ENCODE measurements at places on chromosomes 16 and 17.

- no peak for DNase-seq
Measured at GRCh38 chr16:48335961-48336360, 49.3 kb downstream of the SIAH1 start.

GRCh38 chr17:80882926-80883685 is 108.5 kb upstream of the CHMP6 start:
- no peak for DNase-seq

DNA sequence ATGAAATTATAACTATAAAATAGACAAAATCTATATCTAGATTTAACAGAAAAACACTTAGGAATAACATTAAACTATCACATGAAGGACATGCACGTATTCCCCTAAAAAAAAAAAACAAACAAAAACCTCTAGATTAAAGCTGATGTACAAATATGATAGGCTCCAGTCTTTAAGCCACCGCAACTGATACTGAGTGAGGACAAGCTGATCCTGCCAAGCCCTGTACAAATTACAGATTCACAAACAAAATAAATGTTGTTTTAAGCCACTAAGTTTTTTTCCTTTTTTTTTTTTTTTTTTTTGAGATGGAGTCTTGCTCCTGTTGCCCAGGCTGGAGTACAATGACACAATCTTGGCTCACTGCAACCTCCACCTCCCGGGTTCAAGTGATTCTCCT is 35.3 kb downstream of the SMURF2 start:
- no peak for DNase-seq

GRCh38 chr17:27538156-27538955 is 82.1 kb downstream of the KSR1 start:
- no peak for DNase-seq

GRCh38 chr17:42748908-42749798 is 4.3 kb upstream of the EZH1 start:
- no peak for DNase-seq

DNA sequence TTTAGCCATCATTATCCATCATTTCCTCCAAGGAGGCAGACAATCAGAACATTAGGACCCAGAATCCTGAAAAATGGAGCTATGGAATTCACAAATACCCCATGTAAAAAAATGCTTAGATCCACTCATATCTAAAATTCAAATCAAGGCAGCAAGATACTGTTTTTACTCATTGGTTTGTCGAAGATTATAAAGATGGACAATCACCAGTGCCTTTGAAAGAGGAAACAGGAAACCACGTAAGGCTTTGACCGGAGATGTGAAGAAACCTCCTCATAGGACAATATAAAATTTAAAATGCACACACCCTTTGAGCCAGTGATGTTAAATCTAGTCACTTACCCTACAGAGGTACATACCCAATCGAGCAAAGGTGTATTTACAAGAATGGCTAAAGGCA is 130.0 kb downstream of the XYLT1 start:
- no peak for DNase-seq

DNA sequence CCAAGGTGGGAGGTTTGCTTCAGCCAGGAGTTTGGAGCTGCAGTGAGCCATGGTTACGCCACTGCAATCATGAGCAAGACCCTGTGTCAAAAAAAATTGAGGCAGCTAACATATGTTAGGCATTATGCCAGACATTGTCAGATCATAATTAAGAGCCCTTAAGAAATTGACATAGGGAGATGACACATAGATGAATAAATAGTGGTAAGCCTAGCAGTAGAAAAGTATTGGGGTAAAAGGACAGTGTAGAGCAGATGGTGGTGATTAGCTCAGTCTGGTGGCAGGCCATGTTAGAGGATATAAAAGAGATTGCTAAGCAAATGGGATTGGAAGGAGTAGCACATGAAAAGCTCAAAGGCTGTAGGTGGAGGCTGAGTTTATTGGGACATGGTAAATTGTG is 22.6 kb downstream of the SRCAP start:
- no peak for DNase-seq

- no peak for DNase-seq
Measured at GRCh38 chr17:28929787-28930186, 21.5 kb downstream of the PHF12 start.

GRCh38 chr16:10141671-10142070 is 40.6 kb downstream of the GRIN2A start:
- no peak for DNase-seq

- no peak for DNase-seq
Measured at GRCh38 chr17:34556384-34556783, 23.0 kb upstream of the TMEM132E start.

GRCh38 chr17:74637265-74637664 is 13.7 kb upstream of the CD300E start:
- DNase-seq: no peak

GRCh38 chr17:80397034-80397387 is 18.0 kb upstream of the ENDOV start:
- no peak for DNase-seq

DNA sequence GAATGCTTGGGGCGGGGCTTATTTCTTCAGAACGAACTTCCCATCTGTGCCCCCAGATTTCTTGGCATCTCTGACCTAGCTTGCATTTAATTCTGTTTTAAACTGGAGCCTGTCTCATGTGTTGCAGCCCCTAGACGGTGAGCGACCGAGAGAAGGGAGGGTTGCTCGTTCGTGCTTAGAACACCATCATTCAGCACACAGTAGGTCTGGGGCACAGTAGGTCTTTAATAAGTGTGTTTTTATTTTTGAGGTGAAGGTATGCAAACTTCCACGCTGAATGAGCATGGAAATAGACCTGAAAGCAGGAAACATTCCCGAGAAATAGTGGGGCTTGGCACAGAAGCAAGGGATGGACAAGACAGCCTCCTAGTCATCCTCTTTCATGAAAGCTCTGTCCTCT is 57.0 kb upstream of the TAC4 start:
- no peak for DNase-seq

DNA sequence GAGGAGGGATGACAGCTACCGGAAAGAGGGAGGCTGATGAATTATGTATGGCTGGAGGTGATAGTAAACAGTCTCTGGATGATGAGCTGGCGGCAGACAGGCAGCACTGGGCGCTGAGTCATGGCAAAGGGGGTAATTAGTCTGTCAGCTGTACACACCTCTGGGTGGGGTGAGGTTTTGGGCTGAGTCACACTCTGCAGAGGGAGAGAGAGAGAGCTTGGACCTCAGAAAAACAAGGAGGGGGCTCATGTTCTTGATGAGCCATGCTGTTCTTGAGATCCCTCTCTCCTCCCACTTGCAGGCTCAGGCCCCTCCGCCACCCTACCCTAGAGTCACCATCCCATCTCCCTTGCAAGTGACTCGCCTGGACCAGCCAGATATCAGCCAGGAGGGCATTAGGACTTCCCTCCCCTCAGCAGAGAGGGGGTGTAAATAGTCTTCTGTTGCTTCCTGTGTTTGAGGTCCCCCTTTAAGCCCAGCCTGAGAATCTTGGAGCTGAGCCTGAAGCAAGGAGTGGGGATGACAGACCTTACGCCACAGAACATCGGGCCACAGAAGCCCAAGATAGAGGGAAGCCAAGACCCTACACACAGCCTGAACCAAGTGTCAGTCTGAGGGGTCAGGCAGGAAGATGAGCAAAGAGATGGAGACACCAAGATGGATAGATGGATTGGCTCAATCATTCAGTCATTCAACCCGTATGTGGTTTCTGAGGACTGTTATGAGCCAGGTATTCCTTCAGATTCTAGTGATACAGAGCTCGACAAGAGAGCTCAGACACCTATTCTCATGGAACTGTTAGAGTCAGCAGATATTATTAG is 383.2 kb upstream of the CCL2 start:
- no peak for DNase-seq

DNA sequence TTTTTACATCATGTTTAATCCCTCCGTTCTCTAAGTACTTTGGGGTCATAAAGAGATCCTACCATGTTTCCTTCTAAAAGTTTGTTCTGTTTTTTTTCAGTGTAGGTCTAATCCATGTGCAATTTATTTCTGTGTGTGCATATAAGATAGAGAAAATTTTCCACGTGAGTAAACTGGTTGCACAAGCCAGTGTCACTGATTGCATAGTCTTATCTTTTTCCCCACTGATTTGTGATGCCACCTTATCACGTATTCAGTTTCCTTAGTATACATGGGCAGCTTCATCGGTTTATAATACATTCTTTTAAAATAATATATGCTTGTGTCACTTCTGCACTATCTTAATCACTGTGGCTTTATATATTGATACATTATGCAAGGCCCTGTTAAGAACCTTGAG is 49.2 kb downstream of the MRTFB start:
- no peak for DNase-seq

DNA sequence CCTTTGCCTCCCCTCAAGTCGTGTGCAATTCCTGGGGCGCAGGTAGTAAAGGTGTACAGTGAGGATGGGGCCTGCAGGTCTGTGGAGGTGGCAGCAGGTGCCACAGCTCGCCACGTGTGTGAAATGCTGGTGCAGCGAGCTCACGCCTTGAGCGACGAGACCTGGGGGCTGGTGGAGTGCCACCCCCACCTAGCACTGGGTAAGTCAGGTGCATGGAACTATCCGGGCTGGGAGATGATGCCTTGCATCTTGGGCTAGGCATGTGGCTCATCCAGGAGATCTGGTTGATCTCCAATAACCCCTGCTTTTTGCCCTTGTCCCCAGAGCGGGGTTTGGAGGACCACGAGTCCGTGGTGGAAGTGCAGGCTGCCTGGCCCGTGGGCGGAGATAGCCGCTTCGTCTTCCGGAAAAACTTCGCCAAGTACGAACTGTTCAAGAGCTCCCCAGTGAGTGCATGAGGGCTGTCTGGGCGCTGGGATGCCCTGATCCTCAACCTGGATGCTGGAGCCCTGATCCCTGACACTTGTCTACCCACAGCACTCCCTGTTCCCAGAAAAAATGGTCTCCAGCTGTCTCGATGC is 5.2 kb downstream of the GRB7 start:
- DNase-seq: no peak

GRCh38 chr16:51376080-51376479 is 225.0 kb upstream of the SALL1 start:
- DNase-seq: no peak

DNA sequence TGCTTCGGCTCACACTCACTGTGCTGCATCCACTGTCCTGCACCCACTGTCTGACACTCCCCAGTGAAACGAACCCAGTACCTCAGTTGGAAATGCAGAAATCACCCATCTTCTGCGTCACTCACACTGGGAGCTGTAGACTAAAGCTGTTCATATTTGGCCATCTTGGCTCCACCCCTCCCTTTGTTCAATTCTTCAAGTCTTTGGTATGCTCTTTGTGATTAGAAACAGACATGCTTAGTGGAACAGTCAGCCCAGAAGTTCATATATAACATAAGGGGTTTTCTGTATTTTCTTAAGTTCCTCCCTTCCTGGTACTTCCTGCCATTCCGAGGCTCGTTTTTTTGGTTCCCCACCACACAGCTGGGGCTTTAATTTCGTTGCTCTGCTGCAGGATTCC is 398.5 kb upstream of the DYNLRB2 start:
- no peak for DNase-seq

- no peak for DNase-seq
Measured at GRCh38 chr17:55342800-55343585, 78.2 kb downstream of the HLF start.

GRCh38 chr16:17129971-17130370 is 340.8 kb downstream of the XYLT1 start:
- no peak for DNase-seq

DNA sequence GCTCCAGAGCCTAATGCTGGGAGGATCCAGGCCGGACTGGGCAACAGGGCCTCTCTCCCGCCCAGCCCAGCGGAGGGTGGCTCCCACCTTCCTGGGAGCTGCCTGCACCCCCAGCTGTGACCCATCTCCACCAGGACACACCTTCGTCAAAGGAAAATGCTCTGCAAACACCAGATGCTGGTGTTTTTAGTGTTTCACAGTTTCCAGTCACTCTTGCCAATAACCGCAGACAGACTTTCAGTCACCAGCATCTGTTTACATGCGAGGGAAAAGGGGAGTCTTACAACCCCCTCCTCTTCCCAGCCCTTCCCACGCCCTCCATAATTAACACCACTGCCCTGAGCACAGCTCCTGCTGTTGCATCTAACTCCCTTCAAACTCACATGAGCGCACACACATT is 25.3 kb downstream of the KLHDC4 start:
- DNase-seq: no peak

GRCh38 chr17:42677012-42677857 is 441 bp upstream of the PLEKHH3 start:
- peak; percentile 92 for DNase-seq

GRCh38 chr16:51559901-51560300 is 408.8 kb upstream of the SALL1 start:
- DNase-seq: no peak

DNA sequence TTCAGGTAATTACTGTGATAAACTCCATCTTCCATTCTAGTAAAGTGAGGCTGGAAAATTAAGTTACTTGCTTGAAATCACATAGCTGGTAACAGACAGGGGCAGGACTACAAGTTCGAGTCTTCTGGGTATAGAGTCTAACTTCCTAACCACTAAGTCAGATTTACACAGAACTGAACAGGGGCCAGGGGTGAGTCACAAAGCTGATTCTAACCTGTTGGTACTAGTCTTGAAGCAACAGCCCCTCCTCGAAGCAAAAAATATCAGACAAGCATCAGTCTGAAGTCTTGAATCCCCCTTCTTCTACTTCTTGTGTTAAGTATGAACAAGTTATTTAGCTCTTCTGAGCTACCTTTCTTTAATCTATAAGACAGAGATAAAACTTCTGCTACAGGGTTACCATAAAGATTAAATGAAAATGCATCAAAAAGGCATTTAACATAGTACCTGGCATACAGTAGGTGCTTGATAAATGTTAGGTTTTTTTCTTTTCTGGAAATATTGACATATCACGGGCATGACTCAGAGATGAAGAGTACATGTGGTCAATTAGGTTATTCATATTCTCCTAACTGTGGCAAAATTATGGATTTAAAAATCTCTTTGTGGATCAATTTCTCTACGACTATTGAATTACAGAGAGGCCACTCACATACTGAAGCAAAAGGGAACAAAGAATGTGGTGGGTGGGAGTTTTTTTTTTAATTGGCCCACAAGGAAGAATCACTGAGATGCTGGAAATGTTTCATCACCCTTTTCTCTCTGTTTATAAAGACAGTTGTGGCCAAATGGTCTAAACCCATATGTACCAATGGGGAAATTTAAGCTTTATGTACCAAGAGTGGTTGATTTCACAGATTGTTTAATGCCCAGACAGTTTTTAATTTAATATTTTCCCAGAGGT is 266.9 kb upstream of the DYNLRB2 start:
- DNase-seq: no peak

GRCh38 chr17:61414936-61415251 is 15.3 kb downstream of the TBX2 start:
- DNase-seq: no peak
